ENCODE measurements at places on chromosomes 5 and 9. TPM values are rescaled to one million over a fixed set of nuclear protein-coding genes. Genes with fewer than 3 reads are reported as not detected.

GRCh38 chr5:104932431-104932830 lies 1369.8 kb upstream of the NUDT12 start:
- H3K27ac ChIP-seq = no peak overlapping the region
- no peak overlapping the region for H3K4me3 ChIP-seq
- H3K27me3 ChIP-seq = no peaks in the 10 kb centered on the region
- no peak for DNase-seq
- no peaks in the 10 kb centered on the region for H3K36me3 ChIP-seq

Gene FBXW11
- 66.6 TPM for total RNA-seq

Gene PCDHGA5
- 0.51 TPM for total RNA-seq

Gene CDKN2B-AS1
- total RNA-seq = 0.21 TPM

Gene DBH
- total RNA-seq = 0.59 TPM

DNA sequence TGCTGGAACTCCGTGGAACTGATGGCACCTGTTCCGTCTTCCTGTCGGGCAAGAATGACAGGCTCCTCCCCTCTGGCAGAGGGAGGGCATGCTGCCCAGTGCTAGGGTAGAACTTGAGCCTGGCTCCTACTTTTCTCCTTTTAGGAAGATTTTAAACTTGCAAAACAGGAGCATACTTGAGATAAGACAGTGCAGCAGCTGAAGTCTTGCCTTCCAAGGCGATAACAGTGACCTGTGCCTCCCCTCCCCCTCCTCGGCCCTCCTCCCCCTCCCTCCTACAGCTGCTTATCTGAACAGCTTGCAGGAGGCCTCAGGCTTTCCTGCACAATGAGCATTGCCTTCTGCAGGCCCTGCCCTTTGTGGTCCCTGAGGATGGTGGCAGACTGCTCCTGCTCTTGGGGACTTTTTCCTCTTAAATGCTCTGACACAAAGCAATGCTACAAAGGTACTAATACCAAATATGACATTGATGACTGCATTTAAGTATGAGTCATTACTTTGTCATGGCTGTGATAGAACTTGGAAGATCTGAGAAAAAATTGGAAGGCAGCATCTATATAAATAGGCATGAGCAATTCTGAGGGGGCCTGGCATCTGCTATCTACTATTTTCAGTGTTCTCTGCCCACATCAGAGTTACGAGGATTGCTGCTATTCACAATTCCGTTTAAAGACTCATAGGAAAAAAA lies 2.0 kb downstream of the GADD45G start:
- peaks cover 89% of the 10 kb centered on the region for H3K27me3 ChIP-seq
- H3K36me3 ChIP-seq = no peaks in the 10 kb centered on the region
- peak overlapping the region; percentile 93 for H3K4me3 ChIP-seq
- peak; percentile 18 for DNase-seq
- peaks cover 44% of the 10 kb centered on the region for H3K4me1 ChIP-seq
